ENCODE measurements at places on chromosomes 4 and X. TPM values are rescaled to one million over a fixed set of nuclear protein-coding genes. Genes with fewer than 3 reads are reported as not detected.

Gene GPC3
- not detected for total RNA-seq

Gene HTR2C
- total RNA-seq = not detected

Gene LUZP4
- total RNA-seq = not detected

Gene TEX28
- total RNA-seq = not detected

Gene EIF1AX
- 83.6 TPM for total RNA-seq

Gene USP26
- total RNA-seq = not detected

Gene RPS6KA6
- not detected for total RNA-seq

- no peak overlapping the region for H3K27ac ChIP-seq
- peaks cover 61% of the 10 kb centered on the region for H3K36me3 ChIP-seq
- DNase-seq = no peak
- no peaks in the 10 kb centered on the region for H3K27me3 ChIP-seq
- H3K4me3 ChIP-seq = no peak overlapping the region
These were observed 87.2 kb upstream of the C4orf50 start for GRCh38 chr4:6105311-6105911.

DNA sequence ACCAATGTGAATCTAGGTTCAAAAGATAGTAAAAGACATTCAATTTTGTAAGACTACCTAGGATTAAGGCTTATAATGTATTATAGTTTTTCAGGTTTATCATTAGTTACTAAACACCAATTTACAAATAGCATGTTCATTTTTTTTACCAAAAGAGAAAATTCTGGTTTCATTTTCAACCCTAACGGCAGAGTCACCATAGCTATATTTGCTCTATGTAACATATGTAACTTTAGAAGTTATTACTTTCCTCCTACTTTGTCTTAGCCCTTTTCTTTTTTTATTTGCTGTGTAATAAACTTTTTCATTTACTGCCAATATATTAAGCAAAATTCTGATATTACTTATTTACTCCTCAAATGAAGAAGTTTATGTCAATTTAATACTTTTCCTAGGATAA lies 639.6 kb downstream of the ARAP2 start:
- no peaks in the 10 kb centered on the region for H3K27me3 ChIP-seq
- H3K27ac ChIP-seq = no peak overlapping the region
- no peaks in the 10 kb centered on the region for H3K4me1 ChIP-seq
- no peaks in the 10 kb centered on the region for H3K36me3 ChIP-seq
- H3K4me3 ChIP-seq = no peak overlapping the region
- DNase-seq = no peak

DNA sequence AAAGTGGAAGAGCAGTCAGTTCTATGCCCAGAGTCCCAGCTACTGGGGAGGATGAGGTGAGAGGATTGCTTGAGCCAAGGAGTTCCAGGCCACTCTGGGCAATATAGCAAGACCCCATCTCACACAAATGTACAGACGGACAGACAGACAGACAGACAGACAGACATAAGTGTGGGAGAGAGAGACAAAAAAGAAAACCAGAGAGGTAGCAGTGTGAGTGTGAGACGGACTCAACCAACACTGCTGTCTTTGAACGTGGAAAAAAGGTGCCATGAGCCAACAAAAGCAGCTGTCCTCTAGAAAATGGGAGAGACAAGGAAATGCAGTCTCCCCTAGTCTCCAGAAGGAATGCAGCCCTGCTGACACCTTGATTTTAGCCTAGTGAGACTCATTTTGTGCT lies 18.2 kb upstream of the RPL34 start:
- no peak for DNase-seq
- peaks cover 4% of the 10 kb centered on the region for H3K4me1 ChIP-seq
- H3K27ac ChIP-seq = no peak overlapping the region
- no peaks in the 10 kb centered on the region for H3K27me3 ChIP-seq
- H3K4me3 ChIP-seq = no peak overlapping the region

DNA sequence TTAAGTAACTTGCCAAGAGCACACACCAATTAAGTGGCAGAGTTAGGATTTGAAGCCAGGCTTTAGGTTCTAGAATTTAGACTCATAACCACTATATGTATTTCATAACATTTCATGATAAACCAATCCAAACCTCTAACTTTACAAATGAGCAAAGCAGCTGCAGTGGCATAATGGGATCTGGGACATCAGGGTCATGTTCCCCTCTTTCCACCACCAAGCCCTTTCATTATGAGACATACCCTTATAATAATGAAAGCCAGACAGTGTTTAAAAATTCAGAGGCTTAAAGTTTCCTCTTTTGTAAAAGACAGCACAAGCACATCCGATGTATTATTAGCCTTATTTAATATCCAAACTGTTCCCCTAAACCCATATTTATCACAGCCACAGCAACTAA lies 28.3 kb upstream of the AMELX start:
- no peak overlapping the region for H3K4me3 ChIP-seq
- no peak overlapping the region for H3K27ac ChIP-seq
- no peaks in the 10 kb centered on the region for H3K27me3 ChIP-seq
- H3K4me1 ChIP-seq = no peaks in the 10 kb centered on the region
- no peak for DNase-seq

DNA sequence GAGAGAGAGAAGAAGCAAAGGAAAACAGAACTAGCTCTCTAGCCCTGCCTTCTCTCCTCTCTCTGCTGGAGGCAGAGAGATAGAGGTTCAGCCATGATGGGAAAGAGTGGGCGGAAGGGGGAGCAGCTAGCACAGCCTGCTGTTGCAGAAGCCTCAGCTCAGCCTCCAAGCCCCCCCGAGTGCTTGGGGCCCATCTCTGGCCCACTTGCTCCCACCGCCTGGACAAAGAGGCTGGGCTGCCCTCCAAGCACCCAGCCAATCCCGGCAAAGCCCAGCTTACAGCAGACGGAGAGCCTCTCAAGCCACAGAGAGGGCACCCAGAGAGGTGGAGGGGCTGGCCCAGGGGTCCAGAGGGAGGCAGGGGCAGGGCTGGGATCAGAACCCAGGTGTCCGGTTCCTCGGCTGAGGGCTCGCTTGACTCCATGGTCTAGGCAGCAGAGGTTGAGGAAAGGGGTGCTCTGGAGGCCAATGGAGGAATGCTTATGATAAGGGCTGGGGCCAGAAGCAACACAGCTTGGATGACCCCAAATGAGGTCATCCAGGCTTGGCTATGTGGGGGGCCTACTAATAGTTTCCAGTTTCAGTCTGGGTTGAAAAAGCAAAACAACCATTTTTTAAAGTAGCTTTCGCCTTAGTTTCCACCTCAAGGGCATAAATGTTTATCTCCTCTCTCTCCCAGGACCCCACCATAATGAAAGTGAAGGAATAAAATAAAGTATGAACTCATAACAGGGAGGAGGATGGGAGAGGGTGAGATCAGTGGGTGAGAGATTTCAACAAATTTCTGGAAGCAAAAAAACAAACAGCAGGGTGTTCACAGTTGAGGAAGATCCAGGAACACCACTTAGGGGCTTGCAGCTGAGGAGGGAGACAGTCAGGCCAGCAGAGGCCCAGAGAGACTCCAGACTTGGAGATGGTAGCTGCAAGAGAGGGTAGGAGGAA lies 24.9 kb upstream of the IQSEC2 start:
- H3K4me1 ChIP-seq = no peaks in the 10 kb centered on the region
- no peak overlapping the region for H3K27ac ChIP-seq
- H3K36me3 ChIP-seq = no peaks in the 10 kb centered on the region

DNA sequence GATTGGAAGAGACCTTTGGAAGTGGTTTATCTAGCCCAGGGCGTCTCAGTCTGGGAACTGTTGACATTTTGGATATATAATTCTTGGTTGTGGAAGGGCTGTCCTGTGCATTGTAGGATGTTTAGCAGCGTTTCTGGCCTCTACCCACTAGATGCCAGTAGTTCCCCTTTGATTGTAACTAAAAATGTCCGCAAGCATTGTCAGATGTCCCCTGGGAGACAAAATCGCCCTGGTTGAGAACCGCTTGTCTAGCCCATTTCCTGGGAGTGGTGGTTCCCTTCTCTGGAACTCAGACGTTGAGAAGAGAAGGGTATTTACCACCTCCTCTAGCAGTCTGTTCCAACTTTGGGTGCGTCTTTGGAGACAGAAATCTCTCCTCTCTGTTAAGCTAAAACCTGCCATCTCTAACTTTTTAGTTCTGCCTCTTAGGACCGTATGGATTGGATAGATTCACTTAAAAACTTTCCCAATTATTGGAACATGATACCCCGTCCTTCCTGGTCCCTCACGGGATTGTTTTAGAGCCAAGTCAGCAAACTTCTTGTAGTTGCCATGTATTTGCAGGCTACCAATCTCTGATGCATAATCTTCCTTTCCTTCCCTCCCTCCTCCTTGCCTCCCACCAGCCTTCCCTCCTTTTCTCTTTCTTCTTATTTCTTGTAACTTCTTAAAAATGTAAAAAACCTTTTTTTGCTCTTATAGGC lies 13.9 kb downstream of the TMEM165 start:
- H3K36me3 ChIP-seq = peaks cover 33% of the 10 kb centered on the region
- peaks cover 31% of the 10 kb centered on the region for H3K4me1 ChIP-seq
- H3K4me3 ChIP-seq = no peak overlapping the region
- H3K27ac ChIP-seq = peak overlapping the region; percentile 15
- H3K27me3 ChIP-seq = no peaks in the 10 kb centered on the region

DNA sequence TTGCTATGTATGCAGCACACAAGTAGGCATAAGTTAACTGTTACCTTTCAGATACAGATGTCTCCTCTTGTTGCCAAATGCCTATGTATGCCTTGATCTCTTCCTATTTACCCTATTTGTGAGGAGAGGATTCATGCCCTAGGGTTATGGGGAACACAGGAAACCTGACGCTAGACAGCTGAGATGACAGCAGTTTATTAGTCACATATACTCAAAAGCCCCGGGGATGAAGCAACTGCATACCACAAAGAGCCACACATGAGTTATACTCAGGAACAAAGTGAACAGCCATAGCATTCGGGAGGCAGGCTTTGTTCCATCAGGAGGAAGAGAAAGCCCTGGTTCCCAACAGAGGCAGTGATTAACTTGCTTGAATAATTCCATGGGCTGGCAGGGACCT lies 1011.7 kb upstream of the PCDH7 start:
- H3K4me3 ChIP-seq = no peak overlapping the region
- H3K36me3 ChIP-seq = no peaks in the 10 kb centered on the region
- no peak overlapping the region for H3K27ac ChIP-seq
- DNase-seq = no peak
- H3K27me3 ChIP-seq = no peaks in the 10 kb centered on the region
- H3K4me1 ChIP-seq = no peaks in the 10 kb centered on the region

DNA sequence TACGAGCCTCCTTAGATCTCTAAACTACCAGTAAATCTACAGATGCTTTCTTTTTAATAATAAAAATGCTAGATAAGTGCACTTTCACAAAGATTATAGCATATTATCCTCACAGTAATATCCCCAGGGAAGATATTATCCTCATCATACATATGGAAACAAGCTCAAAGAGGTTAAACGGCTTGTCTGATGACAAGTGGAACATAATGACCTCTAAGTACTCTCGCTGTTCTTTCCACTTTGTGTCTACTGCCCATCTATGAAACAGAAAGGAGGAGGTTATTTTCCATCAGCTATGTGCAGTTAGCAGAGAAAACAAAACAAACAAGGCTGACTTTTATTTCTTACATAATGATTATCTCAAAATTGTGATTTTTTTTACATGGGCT lies 42.8 kb upstream of the PRDM8 start:
- no peak overlapping the region for H3K27ac ChIP-seq
- H3K4me1 ChIP-seq = peaks cover 3% of the 10 kb centered on the region
- H3K27me3 ChIP-seq = no peaks in the 10 kb centered on the region
- DNase-seq = no peak

GRCh38 chr4:38194047-38194602 lies 233.9 kb downstream of the PTTG2 start:
- DNase-seq = no peak
- no peaks in the 10 kb centered on the region for H3K4me1 ChIP-seq
- H3K27me3 ChIP-seq = peaks cover 24% of the 10 kb centered on the region
- no peak overlapping the region for H3K4me3 ChIP-seq
- H3K27ac ChIP-seq = no peak overlapping the region

GRCh38 chr4:95093936-95094929 lies 336.5 kb downstream of the BMPR1B start:
- peaks cover 13% of the 10 kb centered on the region for H3K27me3 ChIP-seq
- DNase-seq = no peak
- no peaks in the 10 kb centered on the region for H3K4me1 ChIP-seq
- no peaks in the 10 kb centered on the region for H3K36me3 ChIP-seq

GRCh38 chr4:123740236-123740635 lies 343.6 kb downstream of the SPRY1 start:
- H3K4me1 ChIP-seq = peaks cover 3% of the 10 kb centered on the region
- H3K27ac ChIP-seq = no peak overlapping the region
- no peaks in the 10 kb centered on the region for H3K36me3 ChIP-seq
- H3K27me3 ChIP-seq = peaks cover 16% of the 10 kb centered on the region
- no peak for DNase-seq

- no peaks in the 10 kb centered on the region for H3K36me3 ChIP-seq
- no peak for DNase-seq
- no peak overlapping the region for H3K27ac ChIP-seq
These were observed 305.9 kb downstream of the AFF2 start for GRCh38 chrX:148806145-148806870.

DNA sequence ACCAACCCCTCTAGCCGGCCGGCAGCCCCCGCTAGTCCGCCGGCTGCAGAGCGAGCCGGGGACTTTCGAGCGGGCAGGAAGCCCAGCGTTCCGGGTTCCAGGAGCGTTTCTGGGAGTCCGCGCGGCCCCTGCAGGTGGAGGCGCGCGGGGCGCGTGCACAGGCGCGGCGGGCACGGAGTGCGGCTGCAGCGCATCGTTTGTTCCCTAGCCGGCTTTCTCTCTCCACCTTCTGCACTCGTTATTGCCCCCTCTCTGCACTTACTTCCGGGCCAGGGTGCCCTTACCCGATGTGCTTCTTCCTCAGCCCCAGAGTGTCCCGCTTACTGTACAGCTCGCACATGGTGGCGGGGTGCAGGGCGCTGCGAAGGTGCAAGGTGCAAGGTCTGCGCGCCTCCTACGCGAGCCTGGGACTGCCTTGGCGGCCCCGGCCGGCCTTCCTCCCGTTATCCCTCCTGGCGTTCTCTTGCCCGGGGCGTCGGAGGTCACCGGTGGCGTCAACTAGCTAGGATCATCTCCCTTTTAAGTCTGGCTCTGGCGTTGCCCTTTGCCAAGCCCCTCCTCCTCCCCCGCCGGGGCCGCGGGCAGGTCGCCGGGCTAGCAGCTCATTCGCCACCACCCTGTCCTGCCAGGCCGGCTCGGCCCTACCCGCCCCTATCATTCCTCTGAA lies at the start of gene ETNPPL:
ETNPPL (minus strand) TSS at position 495 of the 667 bp plus-strand sequence; CDS start at position 340, 155 bp downstream.
- H3K4me3 ChIP-seq = peak within 1 kb of the TSS; percentile 63
- no peak within 1 kb of the TSS for H3K27ac ChIP-seq
- H3K27me3 ChIP-seq = peaks cover 61% of the 10 kb centered on the region

DNA sequence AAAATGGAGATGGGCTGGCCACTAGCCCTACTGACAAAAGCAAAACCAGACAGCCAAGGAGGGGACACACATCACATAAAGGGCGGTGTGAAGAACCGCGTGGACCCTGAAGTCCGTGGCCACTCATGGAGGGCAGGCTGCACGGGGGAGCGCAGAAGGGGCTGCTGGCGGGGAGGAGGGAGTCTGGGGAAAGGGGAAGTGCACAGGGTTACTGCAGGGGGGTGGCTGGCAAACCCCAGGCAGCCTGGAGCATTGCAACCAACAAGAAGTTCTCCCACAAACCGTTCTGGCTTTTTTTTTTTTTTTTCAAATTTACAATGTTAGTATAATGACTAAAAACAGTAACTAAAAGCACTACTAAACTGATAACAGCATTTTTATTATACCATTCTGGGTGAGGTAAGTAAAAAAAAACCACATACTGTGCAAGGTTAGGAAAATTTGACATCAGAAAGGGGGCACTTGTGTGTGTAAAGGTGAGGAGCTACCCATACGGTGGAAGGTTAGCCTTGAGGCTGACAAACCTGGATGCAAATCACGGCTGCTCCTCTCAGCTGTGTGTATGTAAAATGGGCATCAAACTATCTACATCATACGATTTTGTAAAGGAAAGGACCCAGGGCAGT lies 87.1 kb downstream of the TSPAN5 start:
- peaks cover 6% of the 10 kb centered on the region for H3K4me1 ChIP-seq
- DNase-seq = no peak
- H3K27ac ChIP-seq = no peak overlapping the region
- H3K27me3 ChIP-seq = no peaks in the 10 kb centered on the region
- H3K36me3 ChIP-seq = peaks cover 24% of the 10 kb centered on the region
